ENCODE measurements at places on chromosomes 3 and 15.

DNA sequence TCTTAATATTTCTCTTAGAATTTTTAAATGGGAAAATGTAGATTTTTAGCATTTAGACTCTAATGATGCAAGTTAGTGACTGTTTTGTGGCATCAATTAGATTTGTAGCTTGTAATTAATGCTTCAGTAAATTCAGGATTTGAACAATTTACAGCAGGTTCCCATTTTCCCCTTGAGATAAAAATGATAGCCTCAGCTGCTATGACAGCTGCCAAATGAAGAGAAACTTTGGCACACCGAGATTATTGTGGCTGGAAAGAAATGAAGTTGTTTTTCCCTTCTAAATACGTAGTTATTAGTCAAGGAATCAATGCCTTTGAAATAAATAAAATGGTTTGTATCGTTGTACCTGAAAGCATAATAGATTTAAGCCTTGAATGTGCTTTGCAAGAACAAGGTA is 206.4 kb upstream of the P2RY1 start:
- DNase-seq: no peak

DNA sequence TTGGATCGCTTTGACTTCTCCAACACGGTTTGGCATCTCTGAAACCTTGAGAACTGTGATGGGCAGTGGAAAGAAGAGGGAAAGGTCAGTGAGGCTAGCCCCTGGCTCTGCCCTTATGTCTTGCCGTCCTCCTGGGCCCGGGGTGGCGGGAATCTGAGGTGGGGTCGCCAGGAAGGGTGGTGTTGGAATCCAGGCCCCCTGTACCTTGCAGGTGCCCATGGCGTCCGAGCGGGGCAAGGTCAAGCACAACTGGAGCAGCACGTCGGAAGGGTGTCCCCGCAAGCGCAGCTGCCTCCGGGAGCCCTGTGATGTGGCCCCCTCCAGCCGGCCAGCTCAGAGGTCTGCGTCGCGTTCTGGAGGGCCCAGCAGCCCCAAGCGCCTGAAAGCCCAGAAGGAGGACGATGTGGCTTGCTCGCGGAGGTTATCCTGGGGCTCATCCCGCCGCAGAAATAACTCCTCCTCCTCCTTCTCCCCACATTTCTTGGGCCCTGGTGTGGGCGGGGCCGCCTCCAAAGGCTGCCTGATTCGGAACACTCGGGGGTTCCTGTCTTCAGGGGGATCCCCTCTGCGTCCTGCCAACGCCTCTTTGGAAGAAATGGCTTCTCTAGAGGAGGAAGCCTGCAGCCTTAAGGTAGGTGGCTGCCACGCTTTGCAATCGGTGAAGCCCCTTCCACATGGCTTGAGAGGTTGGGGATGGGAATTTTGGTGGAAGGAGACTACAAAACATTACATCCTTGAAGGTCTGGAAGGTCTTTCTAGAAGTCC is 907 bp downstream of the TATDN2 start:
- DNase-seq: peak; percentile 52

DNA sequence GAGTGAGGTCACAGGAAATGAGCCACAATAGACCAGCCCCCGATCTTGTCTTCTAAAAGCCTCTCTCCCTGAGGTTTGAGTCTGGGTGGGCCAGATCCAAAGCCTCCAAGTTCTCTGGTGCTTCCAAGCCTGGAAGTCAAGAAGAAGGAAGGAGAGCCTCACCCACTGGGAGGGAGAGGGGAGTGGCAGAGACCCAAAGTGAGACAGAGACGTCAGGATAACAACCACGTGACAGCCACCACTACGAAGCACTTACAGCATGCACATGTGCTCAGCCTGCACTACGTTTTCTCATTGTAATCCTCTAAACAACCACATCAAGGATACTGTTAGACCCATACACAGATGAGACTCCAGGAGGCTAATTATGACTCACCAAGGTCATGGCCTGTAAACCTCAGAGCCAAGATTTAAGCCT is 197.3 kb upstream of the LINGO1 start:
- DNase-seq: no peak

DNA sequence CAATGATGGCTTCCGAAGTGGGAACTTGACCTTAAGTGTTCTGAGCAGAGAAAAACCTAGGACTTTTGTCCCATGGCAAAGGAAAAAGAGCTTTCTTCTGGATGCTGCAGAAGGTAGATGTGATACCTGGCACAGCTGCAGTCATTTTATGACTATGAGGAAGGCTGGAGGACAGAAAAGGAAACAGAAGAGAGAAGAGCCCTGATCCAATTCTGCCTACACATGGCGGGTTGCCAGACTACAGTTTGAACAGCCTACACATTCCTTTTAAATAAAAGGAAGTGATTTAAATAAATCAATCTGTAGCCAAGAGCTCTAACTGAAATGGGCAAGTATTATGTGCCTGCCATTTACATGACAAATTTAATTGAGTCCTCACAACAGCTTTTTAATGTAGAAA is 43.6 kb upstream of the CHRNB4 start:
- DNase-seq: no peak

GRCh38 chr15:49900006-49900902 is 218.8 kb downstream of the ATP8B4 start:
- DNase-seq: no peak

GRCh38 chr3:175659670-175660350 is 800.7 kb downstream of the NAALADL2 start:
- DNase-seq: no peak

GRCh38 chr15:73398861-73399260 is 30.1 kb upstream of the HCN4 start:
- DNase-seq: no peak

DNA sequence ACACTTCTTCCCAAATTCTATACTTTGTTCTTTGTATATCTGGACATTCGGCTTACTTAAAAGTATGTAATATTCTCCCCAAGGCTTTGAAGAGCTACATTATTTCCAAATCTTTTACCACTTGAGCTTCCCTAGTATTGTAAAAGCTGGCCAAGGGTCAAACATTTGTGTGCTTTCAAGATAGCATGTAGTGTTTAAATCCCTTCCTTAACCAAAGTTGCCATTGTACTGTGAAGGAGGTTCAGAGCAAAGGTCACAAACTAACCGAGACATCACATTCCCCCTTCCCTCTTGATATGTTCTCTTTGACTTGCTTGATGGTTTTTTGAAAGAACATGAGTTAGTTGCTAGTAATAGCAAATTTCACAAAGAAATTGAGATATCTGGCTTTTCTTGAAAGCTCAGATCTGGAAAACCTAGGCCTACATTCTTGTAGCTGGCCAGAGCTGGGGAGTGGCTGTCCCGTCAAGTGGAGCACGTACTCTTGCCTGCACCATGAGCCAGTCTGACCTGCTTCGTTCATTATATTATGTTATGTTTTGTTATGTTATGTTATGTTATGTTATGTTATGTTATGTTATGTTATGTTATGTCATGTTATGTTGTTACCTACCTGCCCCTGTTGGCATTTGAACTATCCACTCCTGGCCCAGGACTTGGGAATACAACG is 60.2 kb downstream of the FILIP1L start:
- DNase-seq: no peak

DNA sequence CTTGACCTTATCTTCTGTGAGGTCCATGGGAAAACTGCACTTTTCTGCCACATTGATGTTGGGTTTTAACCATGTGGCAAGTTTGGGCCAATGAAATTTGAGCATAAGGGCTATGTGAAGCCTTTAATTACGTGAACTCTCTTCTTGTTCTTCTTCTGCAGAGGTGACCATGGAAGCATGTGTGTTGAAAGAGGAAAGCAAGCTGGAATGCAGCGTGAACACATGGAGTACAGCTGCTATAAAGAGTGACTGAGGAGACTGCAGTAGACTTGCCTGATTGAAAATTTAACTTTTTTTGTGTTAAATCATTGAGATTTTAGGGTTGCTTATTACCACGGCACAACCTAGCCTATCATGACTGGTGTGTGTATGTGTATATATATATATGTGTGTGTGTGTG is 347.3 kb downstream of the ZIC1 start:
- no peak for DNase-seq

- no peak for DNase-seq
Observed at GRCh38 chr3:140470962-140471361, 206.9 kb upstream of the TRIM42 start.

DNA sequence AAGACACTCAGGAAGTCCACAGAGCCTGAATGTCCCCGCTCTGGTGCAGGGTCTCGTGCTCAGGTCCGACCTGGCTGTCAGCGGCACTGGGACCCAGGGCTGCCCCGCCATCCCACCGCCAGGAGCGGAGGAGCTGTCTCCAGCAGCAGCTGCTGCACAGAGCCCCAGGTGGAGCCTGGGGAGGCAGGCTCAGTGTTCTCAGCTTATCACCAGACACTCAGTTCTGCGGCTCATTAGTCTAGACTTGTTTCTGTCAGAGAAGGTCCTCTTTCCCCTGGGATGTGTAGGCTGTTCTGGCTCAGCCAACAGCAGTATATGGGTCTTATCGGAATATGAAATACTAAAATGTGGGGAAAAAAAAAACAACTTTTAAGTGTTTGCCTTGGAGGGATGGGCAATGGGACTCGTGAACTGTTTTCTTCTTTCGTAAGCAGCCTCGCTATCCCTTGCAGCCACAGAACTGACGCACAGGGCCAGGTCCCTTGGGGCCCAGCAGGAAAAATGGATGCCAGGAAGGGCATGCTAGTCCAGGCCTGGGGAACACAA is 75.9 kb downstream of the KLF13 start:
- DNase-seq: no peak

GRCh38 chr3:127949446-127950055 is 34.5 kb downstream of the KBTBD12 start:
- no peak for DNase-seq

- no peak for DNase-seq
Observed at GRCh38 chr3:101484805-101485620, 28.0 kb downstream of the SENP7 start.

DNA sequence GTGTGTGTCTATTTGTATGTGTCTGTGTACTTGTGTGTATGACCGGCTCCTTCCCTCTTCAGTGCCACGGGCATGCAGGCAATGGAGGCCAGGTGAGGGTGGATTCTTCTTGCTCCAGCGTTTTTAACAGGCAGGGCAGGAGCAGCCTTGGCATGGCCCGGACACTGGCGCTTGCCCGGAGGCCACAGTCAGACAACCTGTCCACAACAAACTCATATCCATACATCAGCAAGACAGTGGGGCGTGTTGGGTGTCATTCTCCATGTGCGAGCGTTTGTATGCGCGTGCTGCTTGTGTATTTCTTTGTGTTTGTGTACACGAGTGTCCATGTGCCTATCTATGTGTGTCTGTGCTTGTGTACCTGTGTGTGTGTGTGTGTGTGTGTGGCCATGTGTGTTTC is 29.8 kb downstream of the PTH1R start:
- DNase-seq: no peak

DNA sequence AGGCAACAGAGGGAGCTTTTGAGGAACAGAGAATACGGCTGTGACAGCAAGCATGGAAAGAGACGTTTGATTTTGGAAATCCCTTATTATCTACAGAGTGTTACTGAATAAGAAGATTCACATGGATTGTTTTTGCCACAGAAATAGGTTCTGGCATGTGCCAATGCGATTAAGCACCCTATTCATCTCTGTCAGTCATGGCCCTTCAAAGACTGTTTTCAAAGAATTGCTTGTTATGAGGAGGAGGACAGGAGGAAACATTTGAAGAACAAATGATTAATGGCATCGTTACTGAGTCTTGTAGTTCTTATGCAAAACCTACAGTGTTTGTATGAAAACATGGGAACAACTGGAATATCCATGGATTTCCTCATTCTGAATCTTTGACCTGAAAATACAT is 86.2 kb downstream of the EPHA6 start:
- no peak for DNase-seq

GRCh38 chr3:120982608-120983320 is 74.8 kb downstream of the STXBP5L start:
- DNase-seq: no peak

GRCh38 chr15:98522127-98522526 is 126.2 kb upstream of the IGF1R start:
- DNase-seq: no peak

GRCh38 chr3:151750181-151750580 is 16.5 kb downstream of the AADACL2 start:
- DNase-seq: no peak

- no peak for DNase-seq
Observed at GRCh38 chr3:180990505-180990904, 969 bp upstream of the DNAJC19 start.

DNA sequence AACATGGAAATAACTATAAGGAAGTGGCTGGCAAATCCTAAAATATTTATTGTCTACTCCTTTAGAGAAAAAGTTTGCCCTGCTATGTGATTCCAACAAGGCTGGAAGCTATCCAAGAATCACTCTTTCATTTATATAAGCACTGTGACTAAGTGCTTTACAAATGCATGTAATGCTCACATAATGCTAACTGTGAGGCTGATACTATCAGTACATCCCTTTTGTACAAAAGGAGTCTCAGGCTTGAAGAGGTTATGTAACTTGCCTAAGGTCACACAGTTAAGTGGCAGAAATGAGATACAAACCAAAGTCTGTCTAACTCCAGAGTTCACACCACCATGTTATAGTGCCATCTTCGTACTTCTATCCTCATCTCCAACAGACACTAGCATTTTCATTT is 17.0 kb downstream of the TOPBP1 start:
- no peak for DNase-seq

DNA sequence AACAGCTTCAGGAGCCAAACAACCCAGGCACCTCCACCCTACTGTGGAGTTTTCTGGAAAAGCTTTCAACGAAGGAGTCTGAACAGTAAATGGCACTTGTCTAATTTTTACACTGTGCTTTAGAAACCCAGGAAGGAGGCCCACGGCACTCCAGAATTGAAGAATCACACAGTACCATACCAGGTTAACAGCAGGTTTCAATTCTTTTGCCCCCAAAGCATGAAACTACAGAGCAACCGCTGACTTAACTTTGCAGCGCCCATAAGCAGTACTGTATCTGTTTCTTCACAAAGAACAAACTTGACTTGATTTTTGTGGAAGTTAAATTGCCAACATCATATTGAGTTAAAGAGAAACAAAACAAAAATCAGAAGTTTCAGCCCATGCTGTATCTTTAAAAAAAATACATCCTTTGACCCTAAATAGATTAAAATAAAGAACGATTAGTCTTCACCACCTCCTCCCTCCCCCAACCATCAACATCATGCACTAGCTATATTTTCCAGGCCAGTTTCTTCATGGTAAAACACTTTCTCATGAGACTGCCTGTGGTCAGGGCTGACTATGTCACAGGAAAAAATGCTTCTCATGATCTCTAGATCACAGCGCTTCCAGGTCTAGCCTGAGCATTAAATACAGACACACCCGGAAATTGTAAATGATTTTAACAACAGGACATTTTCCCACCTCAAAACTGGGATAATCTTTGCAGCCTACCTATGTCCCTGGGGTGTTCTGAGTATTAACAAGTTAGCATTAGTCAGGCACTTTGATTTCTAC is 456.3 kb downstream of the FOXP1 start:
- no peak for DNase-seq

- DNase-seq: no peak
Observed at GRCh38 chr15:55685286-55685685, 57.7 kb downstream of the PRTG start.

GRCh38 chr3:72316501-72317279 is 531.6 kb downstream of the SHQ1 start:
- no peak for DNase-seq
